ENCODE measurements at places on chromosomes 11 and 22. TPM values are rescaled to one million over a fixed set of nuclear protein-coding genes. Genes with fewer than 3 reads are reported as not detected.
A peak's percentile ranks its signal among the peaks of the same experiment; 100 is the strongest.

- DNase-seq: peak; percentile 67
These were observed 153.8 kb downstream of the CACNA1I start for GRCh38 chr22:39724390-39724789.

PGA5 gene
- 0.75 TPM for total RNA-seq

GLB1L3 gene
- 2.4 TPM for total RNA-seq

DNA sequence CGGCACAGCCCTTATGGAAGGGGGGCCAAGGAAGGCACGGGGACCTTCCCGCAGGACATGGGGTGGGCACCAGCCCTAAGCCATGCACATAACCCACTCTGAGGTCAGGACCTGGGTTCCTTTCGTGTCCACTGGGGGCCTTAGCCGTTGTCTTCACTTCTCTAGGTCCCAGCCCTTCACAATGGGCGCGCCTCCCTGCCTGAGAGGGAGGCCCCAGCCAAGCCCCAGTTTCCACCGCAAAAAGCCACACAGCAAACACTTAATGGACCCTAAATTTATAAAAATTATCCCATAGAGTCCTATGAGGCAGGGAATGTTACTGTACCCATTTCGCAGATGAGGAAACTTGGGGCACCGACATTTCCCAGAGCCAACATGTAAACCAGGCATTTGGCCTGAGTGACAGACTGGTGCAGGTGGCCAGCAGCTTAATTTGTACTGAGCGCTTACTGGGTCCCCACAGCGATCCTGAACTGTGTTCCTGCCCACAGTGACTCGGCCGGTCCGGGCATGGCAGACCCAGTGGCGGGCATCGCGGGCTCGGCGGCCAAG, 1.2 kb downstream of the GAS2L1 start:
- DNase-seq: no peak

DNA sequence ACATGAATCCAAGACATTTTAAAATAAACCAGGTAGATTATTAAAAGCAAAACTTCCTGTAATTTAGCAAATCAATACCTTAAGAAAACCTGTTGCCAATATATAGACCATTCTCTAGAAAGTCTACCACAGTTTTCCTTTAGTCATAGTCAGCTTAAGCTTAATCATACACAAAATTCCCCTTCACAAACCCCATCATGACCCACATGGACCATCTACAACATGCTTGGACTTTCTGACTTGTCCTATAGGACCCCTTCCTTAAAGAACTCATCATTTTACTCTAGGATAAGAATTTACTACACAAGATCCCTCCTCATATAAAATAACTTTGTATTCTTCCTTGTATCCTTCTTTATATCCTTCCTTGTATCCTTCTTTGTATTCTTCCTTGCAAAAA, 16.2 kb upstream of the RNASEH2C start:
- no peak for DNase-seq

- DNase-seq: no peak
These were observed 65.5 kb downstream of the USP35 start for GRCh38 chr11:78254268-78254667.

DNA sequence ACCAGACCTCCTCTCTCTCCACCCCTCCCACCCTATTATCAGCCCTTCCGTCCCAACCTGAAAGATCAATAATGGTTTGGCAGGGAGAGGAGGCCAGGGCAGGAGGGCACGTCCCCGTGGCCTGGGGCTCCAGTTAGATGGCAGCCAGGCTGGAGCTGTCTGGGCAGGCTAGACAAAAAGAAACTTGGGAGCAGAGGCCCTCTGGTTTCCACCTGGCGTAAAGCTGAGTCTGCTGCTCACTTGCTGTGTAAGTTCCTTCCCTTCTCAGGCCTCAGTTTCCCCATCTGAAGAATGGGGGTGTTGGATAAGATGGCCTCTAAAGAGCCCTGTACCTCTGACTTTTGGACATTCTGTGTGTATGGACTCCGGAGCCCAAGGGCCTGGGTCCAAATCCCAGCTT, 3.8 kb upstream of the RHOD start:
- DNase-seq: no peak

DNA sequence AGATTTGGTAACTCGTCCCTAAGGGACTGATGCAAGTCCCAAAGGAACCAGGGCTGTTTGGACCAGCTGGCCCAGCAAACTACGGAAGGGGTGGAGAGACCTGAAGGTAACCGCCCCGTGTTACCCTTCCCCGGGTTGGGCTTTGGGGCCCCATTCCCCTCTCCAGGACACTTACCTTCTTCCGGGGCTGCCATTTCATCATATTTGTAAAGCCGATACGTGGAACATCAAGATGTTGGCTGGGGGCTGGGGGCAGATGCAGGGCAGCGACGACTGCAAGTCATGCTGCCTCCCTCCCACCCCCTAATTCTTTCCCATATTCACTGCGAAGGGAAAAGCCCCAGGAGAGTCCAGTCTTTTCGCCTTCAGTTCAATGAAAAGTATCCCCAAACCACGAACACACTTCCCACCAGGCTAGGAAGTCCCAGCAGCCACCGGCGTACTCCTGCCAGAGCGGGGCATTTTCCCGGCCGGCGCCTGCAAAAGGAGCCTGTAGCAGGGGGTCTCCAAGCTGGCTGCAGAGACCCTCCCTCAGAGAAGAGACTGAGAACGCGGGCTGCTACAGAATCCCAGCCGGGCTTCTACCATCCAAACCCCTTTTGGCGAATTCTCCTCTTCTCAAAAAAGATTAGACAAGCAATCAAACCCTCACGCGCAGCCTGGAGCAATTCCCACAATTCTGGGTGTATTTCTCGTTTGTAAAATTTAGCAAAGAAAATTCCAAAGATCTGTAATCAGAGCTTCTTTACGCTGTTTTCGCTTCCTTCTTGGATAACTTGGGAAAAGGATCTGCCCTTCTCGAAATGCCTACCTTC, 236.7 kb downstream of the TTC28 start:
- DNase-seq: no peak

- DNase-seq: no peak
These were observed 224.7 kb downstream of the SNX19 start for GRCh38 chr11:130691581-130691980.

DNA sequence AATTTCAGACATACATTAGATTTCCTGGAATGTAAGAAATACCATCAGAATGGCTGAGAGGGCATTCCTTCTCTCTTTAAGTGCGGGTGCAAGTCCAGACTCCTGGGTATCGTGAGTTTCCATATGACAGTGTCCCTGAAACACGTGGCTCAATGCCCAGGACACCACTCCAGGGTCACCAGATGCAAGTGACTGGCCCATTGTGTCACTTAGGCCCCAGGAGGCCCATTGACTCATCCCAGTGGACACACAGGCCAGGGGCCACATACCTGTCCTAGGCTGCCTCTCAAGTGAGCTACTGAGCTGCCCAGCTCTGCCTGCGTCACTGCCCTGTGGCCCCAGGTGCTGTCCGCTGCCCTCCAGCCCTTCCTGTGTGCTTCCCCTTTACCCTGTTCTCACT, 18.5 kb downstream of the FBLN1 start:
- DNase-seq: no peak

DNA sequence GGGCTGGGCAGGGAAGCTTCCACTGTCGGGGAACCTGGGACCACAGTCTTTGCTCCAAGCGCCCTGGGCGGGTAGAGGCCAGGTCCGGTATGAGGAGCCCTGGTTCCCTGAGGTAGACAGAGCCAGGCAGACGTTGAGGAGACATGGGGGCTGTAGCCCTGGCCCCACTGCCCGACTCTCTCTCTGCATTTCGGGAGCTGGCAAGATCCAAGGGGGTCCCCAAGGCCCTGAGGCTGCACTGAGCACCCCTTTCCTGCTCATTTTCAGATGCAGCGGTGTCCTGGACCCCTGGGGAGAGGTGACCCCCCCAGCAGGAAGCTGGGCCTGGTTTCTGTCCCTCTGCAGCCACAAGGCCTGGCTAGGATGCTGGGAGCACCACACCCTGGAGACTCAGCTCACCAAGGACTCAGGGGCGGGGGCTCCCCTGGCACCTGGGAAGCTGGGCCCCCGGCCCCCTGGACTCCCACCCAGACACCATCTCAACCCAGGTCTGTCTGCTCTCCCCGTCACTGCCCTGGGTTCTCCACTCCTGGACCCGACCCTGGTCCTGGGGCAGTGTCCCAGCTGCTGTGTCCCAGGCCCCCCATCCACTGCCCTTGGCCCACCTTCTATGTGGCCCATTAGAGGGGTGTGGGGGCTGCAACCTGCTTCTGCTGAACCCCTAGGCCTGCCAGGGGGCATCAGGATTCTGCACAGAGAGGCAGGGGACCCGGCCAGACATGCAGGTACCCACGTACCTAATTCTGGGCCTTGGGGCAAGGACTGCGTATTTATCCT, 15.0 kb upstream of the MUC6 start:
- DNase-seq: no peak

ANKK1 gene
- total RNA-seq: not detected

DNA sequence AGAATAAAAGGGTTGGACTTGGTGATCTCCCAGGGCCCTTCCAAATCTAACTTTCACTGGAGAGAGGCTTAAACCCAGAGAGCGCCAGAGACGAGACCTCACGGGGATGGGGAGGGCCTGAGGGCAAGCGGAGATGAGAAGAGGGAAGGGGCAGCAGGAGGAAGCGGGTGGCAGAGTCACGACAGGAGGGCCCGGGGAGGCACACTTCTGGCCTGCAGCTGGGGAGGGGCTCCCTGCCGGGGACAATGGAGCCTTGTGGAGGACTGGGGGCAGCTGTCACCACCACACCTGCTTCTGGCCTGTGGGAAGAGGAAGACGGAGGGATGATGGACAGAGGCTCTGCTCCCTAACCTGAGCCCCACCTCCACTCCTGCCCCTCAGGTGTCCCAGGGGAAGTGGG, 40.2 kb downstream of the PDE2A start:
- DNase-seq: no peak

HARBI1 gene
- total RNA-seq: 7.7 TPM

GRCh38 chr11:1600626-1601025, 2.5 kb upstream of the KRTAP5-2 start:
- DNase-seq: no peak

DNA sequence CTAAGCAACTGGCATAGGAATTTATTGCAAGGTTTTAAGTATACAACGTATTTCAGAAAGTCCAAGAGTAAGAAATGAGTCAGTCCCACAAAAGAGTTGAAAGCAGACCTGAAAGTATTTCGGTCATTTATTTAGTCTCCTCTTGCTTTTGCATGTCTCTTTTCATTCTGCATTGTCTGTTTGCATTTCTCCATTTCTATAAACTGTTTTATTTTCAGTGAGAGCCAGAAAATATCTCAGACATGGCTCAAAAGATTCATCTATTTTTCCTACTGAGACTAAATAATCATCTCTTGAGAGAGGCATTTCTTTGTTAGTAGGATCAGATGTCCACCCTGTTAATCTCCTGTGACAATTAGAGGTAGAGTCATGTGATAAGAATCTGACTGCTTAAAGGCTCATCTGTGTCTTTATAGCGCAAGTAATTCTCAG, 219.1 kb upstream of the CCDC179 start:
- no peak for DNase-seq

DNA sequence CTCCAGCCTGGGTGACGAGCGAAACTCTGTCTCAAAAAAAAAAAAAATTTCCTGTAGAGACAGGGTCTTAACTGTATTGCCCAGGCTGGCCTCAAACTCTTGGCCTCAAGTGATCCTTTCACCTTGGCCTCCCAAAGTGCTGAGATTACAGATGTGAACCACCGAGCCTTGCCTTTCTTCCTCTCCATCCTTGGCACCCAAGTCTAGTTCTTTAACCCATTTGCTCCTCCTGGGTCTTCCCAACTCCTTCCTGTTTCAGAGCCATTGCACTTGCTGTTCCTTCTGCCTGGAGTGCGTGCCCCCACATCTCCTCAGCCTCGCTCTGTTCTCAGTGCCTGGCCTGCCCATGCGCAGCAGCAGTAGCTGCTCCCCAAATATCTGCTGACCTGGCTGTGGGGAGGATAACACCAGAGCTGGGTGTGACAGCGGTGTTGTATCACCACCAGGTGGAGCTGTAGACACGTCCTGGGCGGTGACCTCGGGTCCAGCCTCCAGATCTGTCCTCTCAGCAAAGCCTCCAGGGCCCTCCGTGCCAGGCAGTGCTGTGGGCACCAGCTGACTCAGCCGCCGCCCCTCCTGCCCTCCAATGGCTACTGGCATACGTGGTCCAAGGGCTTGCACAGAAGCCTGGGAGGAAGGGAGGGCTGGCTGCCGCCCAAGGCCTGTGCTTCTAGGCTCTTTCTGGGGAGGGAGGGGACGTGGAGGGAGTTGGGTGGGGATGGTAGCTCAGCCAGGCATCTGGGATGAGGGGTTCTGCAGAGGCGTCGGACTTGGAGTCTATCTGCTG, 22.0 kb downstream of the TEF start:
- peak; percentile 94 for DNase-seq

DNA sequence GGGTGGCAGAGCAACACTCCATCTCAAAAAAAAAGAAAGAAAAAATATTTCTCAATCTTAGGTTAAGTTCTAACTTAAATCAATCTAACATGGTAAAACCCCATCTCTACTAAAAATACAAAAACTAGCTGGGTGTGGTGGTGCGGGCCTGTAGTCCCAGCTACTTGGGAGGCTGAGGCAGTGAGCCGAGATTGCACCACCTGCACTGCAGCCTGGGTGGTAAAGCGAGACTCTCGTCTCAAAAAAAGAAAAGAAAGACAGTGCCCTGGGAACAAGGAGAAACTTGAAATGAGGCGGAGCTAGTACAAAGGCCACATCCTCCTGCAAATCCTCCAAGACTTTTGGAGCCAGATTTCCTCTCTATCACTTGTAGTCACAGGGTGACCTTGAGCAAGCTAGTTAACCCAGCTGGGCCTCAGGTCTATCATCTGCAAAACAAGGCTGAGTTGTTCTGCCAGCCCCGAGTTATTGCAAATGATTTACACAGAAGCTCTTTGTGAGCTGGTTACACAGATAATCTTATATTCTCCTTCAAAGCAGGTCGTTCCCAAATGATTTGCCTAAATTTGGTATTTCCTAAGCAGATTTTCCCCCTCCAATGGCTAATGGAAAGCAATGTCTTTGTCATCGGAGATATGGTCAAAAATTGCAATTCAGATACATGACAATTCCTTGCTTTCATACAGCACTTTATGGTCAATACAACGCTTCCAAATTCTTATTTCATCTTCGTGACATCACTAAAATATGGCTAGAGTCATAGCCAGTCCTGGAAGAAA, 1.9 kb downstream of the ANKRD54 start:
- no peak for DNase-seq

GRCh38 chr11:115488945-115489344, 15.3 kb downstream of the CADM1 start:
- DNase-seq: no peak

DEUP1 gene
- 0.35 TPM for total RNA-seq

GRCh38 chr22:24027991-24028390, 16.9 kb downstream of the CABIN1 start:
- DNase-seq: no peak

DNA sequence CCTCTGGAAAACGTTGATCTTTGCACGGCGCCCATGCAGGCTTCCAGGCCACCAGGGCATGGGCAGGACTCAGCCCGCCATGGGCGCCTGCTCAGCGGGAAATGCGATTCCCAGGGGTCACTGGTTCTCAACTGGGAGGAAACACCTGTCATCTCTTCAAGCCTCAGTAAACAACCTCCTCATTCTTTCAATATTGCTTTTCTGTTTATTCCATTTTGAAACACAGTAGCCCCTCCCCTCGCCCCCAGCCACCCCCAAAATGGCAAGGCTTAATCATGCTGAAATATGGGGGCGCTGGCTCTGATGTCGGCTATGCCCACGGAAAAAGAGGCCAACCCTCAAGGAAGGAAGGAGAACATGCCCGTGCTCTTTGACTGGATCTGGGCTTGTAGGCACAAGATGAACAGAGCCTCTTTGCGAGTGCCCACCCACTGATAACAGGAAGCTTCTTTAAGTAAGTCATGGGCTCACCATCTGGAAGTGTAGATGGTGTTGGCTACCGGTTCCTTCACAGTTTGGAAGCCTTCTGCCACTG, 594 bp upstream of the POU2AF1 start:
- no peak for DNase-seq

KLHDC7B gene
- total RNA-seq: not detected

- DNase-seq: no peak
These were observed 52.0 kb downstream of the KIRREL3 start for GRCh38 chr11:126948563-126948962.

- no peak for DNase-seq
These were observed 244.4 kb downstream of the TTC28 start for GRCh38 chr22:28435140-28435768.

All from endodermal cell (in vitro differentiated cells).